Ecto neural progenitor cell (in vitro differentiated cells): ENCODE measurements at places on chromosomes 12 and 14.

- no peak for DNase-seq
Measured at GRCh38 chr12:857611-858010, 91.9 kb downstream of the RAD52 start.

DNA sequence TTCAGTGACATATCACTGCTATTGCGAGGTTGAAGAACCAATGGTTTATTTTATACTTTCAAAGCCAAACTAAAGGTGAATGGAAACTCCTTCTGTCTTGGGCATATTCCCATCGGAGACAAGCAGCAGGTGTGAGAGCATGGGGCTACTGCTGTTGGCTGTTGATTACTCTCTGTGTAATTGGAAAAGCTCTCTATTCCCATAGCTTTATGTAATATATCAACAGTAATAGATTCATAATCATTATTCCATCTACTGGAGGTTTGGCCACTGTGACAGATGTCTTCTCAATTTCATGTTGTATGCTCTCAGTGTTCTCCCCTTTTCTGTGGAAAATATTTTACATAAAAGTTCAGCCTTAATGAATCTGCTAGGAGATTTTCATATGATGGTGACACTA lies 352.0 kb downstream of the BTG1 start:
- DNase-seq: no peak

DNA sequence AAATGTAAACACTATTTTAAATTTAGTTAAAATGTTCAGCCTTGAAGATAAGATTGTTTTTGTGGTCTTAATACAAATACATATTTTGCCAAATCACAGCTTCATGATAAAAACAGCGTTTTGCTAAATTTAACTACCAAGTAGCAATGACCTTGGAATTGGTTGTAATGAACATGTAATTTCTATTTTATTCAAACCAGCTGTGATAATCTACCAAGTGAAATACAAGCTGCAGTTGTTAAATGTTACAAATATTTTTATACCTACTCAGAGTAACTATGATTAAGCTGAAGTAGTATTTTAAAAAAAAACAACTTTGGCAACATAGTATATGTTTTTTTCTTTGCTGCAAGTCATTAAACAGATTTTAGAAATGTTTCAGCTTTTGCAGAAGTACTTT lies 96.2 kb downstream of the CPSF2 start:
- DNase-seq: no peak

- no peak for DNase-seq
Measured at GRCh38 chr12:47413806-47414205, 292.0 kb downstream of the RPAP3 start.

- no peak for DNase-seq
Measured at GRCh38 chr12:116650585-116651087, 87.2 kb downstream of the SPRING1 start.
